Left kidney (tissue), 8 donors: ENCODE measurements at places on chromosomes 3 and 15. TPM values are rescaled to one million over a fixed set of nuclear protein-coding genes. Genes with fewer than 3 reads are reported as not detected.

Gene GABRB3
- 6.0 TPM for polyA plus RNA-seq

Gene CCDC50
- polyA plus RNA-seq: 79.5 TPM

Gene OXTR
- 1.8 TPM for polyA plus RNA-seq

Gene TMOD2
- 5.7 TPM for polyA plus RNA-seq

Gene ZDHHC19
- not detected for polyA plus RNA-seq

Gene CHST13
- polyA plus RNA-seq: 3.5 TPM

Gene GOLGA8O
- polyA plus RNA-seq: 0.18 TPM

Gene FBXL22
- polyA plus RNA-seq: 1.7 TPM

Gene GOLGA6L4
- 30.5 TPM for polyA plus RNA-seq

Gene FOXL2NB
- polyA plus RNA-seq: 0.07 TPM

Gene SCG3
- polyA plus RNA-seq: 0.12 TPM

Gene ARHGEF26
- polyA plus RNA-seq: 20.1 TPM

GRCh38 chr3:89098964-89099585 lies 8.3 kb upstream of the EPHA3 start:
- peak; percentile 28 for DNase-seq

GRCh38 chr3:49872801-49873281 lies 3.1 kb upstream of the CAMKV start:
- no peak for DNase-seq

DNA sequence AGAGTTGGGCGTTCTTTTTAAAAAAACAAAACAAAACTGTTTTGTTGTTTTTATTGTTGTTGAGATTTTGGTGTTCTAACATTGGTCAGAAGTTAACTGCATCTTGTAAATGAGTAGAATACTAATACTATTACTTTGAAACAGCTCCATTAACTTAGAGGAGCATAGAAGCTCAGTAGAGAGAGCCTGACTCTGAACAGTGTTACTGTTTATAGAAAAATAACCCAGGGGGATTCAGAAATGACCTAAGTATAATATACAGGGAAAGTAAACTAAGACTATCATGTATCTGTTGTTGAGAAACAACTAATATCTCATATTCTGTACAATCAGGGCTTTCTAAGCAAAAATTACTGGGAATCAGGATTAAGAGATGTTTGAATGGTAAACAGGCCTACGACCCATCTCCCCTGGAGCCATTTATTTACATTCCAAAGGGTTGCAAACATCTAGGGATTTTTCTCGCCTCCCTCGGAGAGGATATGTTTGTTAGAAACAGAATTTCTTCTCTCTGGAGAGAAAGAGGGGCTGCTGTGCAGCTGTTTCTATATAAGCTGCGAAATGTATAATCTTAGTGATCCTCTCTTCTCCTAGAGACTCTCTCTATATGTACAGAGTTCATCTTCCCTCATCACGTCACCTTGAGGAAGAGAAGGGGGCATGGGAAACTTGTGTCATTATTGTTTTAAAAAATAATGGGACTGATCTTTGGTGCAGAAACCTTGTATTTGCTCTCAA lies 827.5 kb upstream of the DPPA4 start:
- no peak for DNase-seq

- DNase-seq: no peak
These were observed 98.5 kb downstream of the STAG1 start for GRCh38 chr3:136653628-136654027.

GRCh38 chr3:59873576-59874230 lies 823.9 kb upstream of the CFAP20DC start:
- no peak for DNase-seq

DNA sequence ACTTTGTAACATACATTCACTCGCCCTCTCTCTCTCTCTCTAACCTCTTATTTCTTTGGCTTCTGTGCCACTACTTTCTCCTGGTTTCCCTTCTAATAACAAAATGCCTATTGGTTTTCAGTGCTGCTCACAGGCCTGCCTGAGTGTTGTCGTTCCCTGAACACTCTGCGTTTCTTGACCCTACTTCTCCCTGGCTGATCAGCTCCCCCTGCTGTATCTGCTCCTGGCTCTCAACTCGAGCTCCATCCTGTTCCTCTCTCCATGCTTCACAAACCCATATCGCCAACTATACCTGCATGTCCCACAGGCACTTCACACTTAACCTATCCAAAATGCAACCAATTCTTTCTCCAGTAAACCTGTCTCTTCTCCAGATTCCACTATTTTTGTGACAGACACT lies 111.4 kb downstream of the OPA1 start:
- DNase-seq: no peak

- no peak for DNase-seq
These were observed 31.2 kb upstream of the RIOX2 start for GRCh38 chr3:98003306-98003969.

DNA sequence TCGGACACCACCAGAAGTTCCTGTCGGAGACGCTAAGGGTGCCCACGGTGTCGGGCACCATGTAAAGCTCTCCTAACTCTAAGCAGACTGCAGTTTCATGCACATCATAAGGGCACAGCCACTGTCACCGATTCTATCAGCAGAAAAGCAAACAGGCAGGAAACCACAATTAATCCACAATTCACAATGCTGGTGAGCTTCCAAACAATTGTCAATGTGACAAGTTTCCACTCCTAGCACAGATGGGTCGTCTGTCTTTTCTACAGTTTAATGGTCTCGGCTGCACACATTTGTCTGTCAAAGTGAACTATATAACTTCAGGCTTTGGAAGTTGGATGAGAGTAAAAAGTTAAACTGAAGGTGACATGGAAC lies 8.8 kb upstream of the OCA2 start:
- no peak for DNase-seq
